Ammon's horn (tissue), 1 donor: ENCODE measurements at places on chromosomes 3 and 15.

GRCh38 chr3:42351207-42351606, 59.2 kb downstream of the LYZL4 start:
- DNase-seq = no peak

- no peak for DNase-seq
These were observed 152.9 kb downstream of the ATP10A start for GRCh38 chr15:25710184-25710583.

DNA sequence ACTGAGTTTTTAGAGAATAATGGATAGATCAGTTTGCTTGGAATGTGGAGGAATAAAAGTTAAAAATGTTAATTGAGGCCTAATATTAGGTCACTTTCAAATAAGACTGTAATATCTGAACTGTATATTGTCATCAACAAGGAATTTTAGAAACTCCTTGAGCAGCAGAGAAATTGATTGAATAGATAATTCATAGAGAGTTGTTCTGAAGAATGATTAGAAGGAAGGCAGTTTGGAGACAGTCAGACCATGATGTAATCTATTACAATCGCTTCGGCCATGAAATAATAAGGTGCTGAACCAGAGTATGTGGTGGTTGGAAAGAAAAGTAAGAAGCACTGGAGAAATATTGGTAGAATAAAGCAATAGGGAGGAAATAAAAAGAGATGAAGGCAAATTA, 15.7 kb downstream of the ECT2 start:
- no peak for DNase-seq

DNA sequence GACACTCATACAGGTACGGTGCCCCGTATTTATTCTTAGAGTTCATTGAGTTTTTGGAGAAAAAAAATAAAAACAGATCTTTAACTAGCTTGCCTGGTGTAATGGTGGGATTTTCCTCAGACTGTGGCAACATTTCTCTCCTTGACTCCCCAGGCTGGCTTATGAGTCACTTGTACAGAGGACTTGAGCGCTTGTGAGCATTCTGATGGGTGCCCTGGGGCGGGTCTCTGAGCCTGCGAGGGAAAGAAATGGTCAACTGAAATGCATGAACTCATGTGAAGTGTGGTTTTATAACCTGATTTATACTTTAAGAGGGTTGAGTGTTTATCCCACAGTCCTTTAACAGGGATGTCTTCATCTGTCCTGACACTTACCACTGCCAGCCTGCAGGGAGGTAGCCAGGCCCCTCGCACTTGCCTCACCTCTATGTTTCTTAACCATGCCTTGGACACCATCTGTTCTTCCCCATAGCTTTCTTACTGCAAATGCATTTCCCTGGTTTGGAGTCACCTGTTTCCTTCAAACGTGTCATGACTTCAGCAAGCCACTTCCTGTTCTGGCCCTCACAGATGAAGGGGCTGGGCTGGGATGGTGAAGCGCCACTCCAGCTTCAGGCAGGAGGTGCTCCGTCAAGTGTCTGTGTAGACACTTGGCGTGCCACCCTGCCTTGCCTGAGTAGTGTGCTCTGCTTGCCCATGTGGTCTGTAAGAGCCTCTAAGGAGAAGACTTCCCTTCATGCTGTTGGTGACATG, 118.7 kb downstream of the PDE8A start:
- no peak for DNase-seq

GRCh38 chr15:26358708-26359107, 414.2 kb downstream of the GABRB3 start:
- no peak for DNase-seq
